H1 (cell line): ENCODE measurements at places on chromosomes 7 and 10. TPM values are rescaled to one million over a fixed set of nuclear protein-coding genes. Genes with fewer than 3 reads are reported as not detected.

The SUGCT gene
- 1.3 and 2.8 TPM in 2 replicates for polyA plus RNA-seq

The MEOX2 gene
- polyA plus RNA-seq = 0.02 and 0.05 TPM in 2 replicates

The ANKRD7 gene
- polyA plus RNA-seq = not detected in 2 replicates

The MYH16 gene
- not detected in 2 replicates for polyA plus RNA-seq

The ZSCAN25 gene
- polyA plus RNA-seq = 10.1 and 12.1 TPM in 2 replicates

The EPDR1 gene
- polyA plus RNA-seq = 5.6 and 8.2 TPM in 2 replicates

The BCL7B gene
- 42.1 and 44.6 TPM in 2 replicates for polyA plus RNA-seq

The SPDYE1 gene
- polyA plus RNA-seq = not detected in 2 replicates

The FIGNL1 gene
- polyA plus RNA-seq = 3.4 and 6.5 TPM in 2 replicates

The FOXI2 gene
- polyA plus RNA-seq = 1.0 and 1.9 TPM in 2 replicates

The RBP3 gene
- not detected in 2 replicates for polyA plus RNA-seq

The SDK1 gene
- 3.3 and 4.7 TPM in 2 replicates for polyA plus RNA-seq

The ITGB8 gene
- 0.96 and 1.2 TPM in 2 replicates for polyA plus RNA-seq

The SPDYE6 gene
- polyA plus RNA-seq = not detected in 2 replicates

The LEP gene
- not detected in 2 replicates for polyA plus RNA-seq

The HTR5A gene
- 0.02 TPM in 1 of 2 replicates, not detected in the other for polyA plus RNA-seq

The FAM25C gene
- polyA plus RNA-seq = not detected in 2 replicates

The IRF5 gene
- 1.1 and 1.5 TPM in 2 replicates for polyA plus RNA-seq

The CPA2 gene
- 0.21 and 0.22 TPM in 2 replicates for polyA plus RNA-seq

The TBL2 gene
- polyA plus RNA-seq = 29.7 and 36.7 TPM in 2 replicates

The PMPCB gene
- 33.0 and 60.6 TPM in 2 replicates for polyA plus RNA-seq

The TYSND1 gene
- 11.9 and 15.9 TPM in 2 replicates for polyA plus RNA-seq

The CALML3 gene
- polyA plus RNA-seq = not detected in 2 replicates

The IMPDH1 gene
- polyA plus RNA-seq = 45.8 and 65.7 TPM in 2 replicates

The WNT8B gene
- polyA plus RNA-seq = 0.20 and 0.71 TPM in 2 replicates

The SEMA4G gene
- polyA plus RNA-seq = 18.2 and 20.3 TPM in 2 replicates

The UNCX gene
- polyA plus RNA-seq = 0.03 TPM in 1 of 2 replicates, not detected in the other

The NME8 gene
- polyA plus RNA-seq = 0.22 and 0.44 TPM in 2 replicates

The UCN3 gene
- not detected in 2 replicates for polyA plus RNA-seq

The FANK1 gene
- polyA plus RNA-seq = 0.74 and 1.2 TPM in 2 replicates

The SVOPL gene
- polyA plus RNA-seq = 1.4 and 2.2 TPM in 2 replicates

The EN2 gene
- 0.03 TPM in 1 of 2 replicates, not detected in the other for polyA plus RNA-seq

The TBX20 gene
- 0.08 TPM in 2 replicates for polyA plus RNA-seq

The CYP2C19 gene
- polyA plus RNA-seq = not detected in 2 replicates

The GPRIN2 gene
- polyA plus RNA-seq = 14.3 and 19.7 TPM in 2 replicates
